ENCODE measurements at places on chromosomes 16 and 17. TPM values are rescaled to one million over a fixed set of nuclear protein-coding genes. Genes with fewer than 3 reads are reported as not detected.

ATP2C2 gene
- not detected for total RNA-seq

KLHL10 gene
- not detected for total RNA-seq

- H3K27me3 ChIP-seq, result no peaks in the 10 kb centered on the region
- H3K4me1 ChIP-seq, result no peaks in the 10 kb centered on the region
- no peak overlapping the region for H3K27ac ChIP-seq
- no peaks in the 10 kb centered on the region for H3K36me3 ChIP-seq
Observed at GRCh38 chr17:13152501-13152900, 134.7 kb upstream of the ELAC2 start.

GRCh38 chr17:352421-353212, at the start of gene RPH3AL:
Gene RPH3AL (minus strand): TSS chr17:352807. CDS start chr17:327543, 25,264 bp downstream.
- no peaks in the 10 kb centered on the region for H3K36me3 ChIP-seq
- DNase-seq, result no peak
- H3K4me1 ChIP-seq, result no peaks in the 10 kb centered on the region
- no peak within 1 kb of the TSS for H3K27ac ChIP-seq
- H3K4me3 ChIP-seq, result no peak within 1 kb of the TSS

DNA sequence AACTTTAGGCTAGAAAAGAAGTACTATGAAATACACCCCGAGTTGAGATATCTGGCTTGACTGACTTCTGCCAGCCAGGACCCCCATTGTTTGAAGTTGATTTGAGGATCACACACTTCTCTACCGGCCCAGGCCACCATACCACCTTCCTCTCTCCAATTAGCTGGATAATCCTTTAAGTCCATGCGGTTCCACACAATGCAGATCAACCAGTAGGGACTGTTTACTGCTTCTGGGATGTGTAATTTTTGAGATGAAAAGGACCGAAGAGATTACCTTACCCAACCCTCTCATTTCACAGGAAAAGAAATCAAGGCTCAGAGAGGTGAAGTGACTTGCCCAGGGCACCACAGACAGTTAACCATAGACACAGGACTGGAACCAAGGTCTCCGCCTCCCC, 20.5 kb downstream of the ERN1 start:
- peaks cover 16% of the 10 kb centered on the region for H3K4me1 ChIP-seq
- no peaks in the 10 kb centered on the region for H3K36me3 ChIP-seq
- no peak overlapping the region for H3K4me3 ChIP-seq
- peak overlapping the region; percentile 32 for H3K27ac ChIP-seq
- no peak for DNase-seq
- no peaks in the 10 kb centered on the region for H3K27me3 ChIP-seq

DNA sequence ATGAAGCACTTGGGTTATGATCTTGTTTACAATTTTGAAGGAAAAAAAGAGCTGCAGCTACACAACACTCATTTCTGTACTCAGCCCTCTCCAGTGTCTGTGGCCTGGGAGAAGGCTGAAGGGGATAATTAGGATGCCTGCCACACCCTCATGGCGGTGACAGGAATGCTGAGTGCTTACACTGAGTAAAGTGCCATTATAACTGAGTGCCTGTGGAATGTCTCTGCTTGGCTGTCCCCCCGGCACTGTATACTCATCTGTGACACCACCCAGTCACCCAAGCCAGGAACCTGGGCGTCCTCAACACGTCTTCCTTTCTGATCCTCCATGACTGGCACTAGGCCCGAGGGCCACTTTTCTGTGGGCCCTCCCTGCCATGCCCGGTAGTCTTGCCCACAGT, 3.5 kb upstream of the MRPL38 start:
- no peak overlapping the region for H3K27ac ChIP-seq
- no peak overlapping the region for H3K4me3 ChIP-seq
- DNase-seq, result no peak

- H3K4me3 ChIP-seq, result no peak overlapping the region
- peaks cover 8% of the 10 kb centered on the region for H3K27me3 ChIP-seq
- H3K27ac ChIP-seq, result no peak overlapping the region
- H3K36me3 ChIP-seq, result no peaks in the 10 kb centered on the region
Observed at GRCh38 chr16:49663081-49664065, 192.5 kb downstream of the ZNF423 start.

DNA sequence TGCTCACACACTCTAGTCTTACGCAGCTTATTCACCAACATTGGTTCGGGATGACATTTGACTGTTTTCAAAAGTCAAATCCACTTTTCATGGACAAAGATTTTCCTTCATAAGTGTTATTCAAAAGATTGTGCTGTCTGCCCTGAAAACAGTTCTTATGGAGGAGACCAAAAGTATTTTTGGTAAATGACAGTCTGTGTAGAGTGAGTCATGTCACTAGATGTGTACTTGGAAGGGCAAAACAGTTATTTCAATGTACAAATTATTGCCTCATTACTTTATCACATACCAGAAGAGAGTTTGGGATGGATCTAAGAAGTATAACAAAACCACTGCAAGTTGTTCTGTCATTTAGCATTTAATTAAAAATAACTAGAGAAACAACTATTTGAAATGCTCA, 265.6 kb downstream of the CDH13 start:
- H3K36me3 ChIP-seq, result no peaks in the 10 kb centered on the region
- H3K27me3 ChIP-seq, result peaks cover 2% of the 10 kb centered on the region
- H3K4me3 ChIP-seq, result no peak overlapping the region
- no peak overlapping the region for H3K27ac ChIP-seq

DNA sequence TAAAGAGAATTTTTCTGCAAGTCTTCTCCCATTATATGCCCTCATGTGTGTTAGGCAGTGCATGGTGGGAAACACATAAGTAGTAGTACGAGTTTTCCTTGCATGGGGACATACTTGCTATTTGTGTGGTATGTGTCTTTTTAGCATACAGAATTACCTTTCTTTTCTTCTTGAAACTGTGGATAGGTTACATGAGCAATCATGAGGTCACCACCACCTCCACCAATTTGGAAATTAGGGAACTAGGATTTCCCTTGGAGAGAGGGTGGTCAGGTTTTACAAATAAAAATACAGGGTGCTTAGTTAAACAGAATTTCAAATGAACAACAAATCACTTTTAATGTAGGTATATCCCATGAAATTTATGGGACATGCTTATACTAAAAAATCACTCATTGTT, 16.3 kb upstream of the AMZ2 start:
- no peaks in the 10 kb centered on the region for H3K27me3 ChIP-seq
- peaks cover 33% of the 10 kb centered on the region for H3K4me1 ChIP-seq
- peaks cover 8% of the 10 kb centered on the region for H3K36me3 ChIP-seq
- no peak overlapping the region for H3K27ac ChIP-seq
- no peak for DNase-seq

All from T-cell (primary cell).